Stimulated activated CD8-positive, alpha-beta memory T cell treated with anti-CD3 and anti-CD28 coated beads, Interleukin-7, amount 100 ng/mL, for 1 hour (primary cell): ENCODE measurements at places on chromosomes 13 and 19.

- no peak for DNase-seq
These were observed 4.8 kb downstream of the RPS16 start for GRCh38 chr19:39430675-39431593.

- DNase-seq: no peak
These were observed 1445.4 kb downstream of the EFNB2 start for GRCh38 chr13:105089858-105090643.

DNA sequence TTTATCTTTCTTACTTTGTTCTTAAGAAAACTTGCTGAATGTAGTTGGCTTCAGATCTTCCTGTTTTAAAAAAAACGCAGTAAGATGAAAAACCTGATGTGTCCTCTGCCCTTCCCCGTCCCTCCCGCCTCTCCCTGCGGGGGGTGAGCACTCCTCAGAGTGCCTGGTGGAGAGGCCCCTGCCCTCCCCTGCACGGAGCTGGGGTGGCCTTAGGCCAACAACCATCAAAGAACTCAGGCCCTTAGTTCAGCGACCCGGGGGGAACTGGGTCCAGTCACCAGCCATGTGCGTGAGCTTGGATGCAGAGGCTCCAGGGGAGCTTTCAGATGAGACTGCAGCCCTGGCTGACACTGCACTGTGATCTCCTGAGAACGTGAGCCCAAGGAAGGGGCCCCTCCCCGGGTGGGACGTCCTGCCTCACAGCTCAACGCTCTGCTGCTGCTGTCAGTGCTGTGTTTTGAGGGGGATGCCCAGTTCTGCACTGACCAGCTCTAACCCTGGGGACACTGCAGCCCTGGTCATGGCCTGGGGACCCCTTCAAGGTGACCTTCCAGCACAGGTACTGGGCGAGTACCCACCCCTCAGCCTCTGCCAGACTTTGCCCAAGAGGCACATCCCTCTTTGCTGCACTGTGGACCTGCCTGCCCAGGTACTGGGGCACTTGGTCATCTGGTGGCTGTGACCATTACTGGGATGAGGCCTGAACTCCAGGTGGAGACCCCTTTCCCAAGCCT lies 42.7 kb downstream of the ANKRD10 start:
- no peak for DNase-seq

DNA sequence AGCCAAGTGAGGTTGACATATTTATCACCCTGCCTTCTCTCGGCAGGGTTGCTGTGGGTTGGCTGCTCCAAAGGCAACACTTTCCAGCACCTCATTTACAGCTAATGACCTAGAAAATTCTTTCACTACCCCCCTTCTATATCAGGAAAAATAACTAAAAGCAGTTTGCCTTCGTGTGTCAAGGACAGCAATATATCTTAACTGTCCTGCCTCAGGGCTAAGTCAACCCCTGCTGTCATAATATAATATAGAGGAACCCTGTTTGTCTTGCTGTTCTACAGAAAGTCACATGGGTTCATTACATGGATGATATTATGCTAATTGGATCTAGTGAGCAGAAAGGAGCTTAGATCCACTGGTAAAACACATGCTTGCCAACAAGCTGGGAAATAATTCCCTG lies 28.1 kb upstream of the USP12 start:
- no peak for DNase-seq

DNA sequence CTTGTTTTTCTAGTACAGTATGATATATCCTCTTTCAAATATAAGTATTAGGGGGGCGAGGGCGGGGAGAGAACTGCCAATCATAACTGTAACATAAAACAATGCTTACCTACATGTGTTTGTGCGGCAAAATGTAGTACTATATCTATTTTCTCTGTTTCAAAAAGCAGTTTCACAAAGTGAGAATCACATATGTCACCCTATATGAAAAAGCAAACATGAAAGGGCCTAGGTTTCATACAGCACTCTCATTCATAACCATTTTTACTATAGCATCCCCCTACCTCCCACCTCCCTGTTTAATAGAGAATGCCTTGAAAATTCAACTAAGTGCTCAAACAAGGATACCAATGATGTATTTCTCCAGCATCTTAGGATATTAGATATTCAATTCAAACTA lies 5.2 kb downstream of the TGDS start:
- DNase-seq: no peak

- DNase-seq: no peak
These were observed 729 bp upstream of the MADCAM1 start for GRCh38 chr19:495402-496111.

GRCh38 chr13:74104661-74105275 lies 29.4 kb downstream of the KLF12 start:
- no peak for DNase-seq

DNA sequence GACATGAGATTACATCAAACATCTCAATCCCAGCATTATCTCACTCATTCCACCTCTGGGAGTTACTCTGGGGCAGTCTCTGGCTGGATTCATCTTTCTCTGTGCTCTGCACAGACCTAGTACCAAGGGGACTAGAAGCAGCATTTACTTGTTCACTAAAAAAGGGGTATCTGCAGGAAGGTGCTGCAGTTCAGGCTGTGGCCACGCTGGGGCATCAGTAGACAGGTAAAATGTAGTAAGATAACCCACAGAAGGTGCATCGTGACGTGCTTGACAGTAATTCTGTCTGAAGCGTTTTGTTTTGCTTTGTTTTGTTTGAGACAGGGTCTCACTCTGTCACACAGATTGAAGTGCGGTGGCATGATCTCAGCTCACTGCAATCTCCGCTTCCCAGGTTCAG lies 29.3 kb downstream of the ZNF564 start:
- DNase-seq: no peak

DNA sequence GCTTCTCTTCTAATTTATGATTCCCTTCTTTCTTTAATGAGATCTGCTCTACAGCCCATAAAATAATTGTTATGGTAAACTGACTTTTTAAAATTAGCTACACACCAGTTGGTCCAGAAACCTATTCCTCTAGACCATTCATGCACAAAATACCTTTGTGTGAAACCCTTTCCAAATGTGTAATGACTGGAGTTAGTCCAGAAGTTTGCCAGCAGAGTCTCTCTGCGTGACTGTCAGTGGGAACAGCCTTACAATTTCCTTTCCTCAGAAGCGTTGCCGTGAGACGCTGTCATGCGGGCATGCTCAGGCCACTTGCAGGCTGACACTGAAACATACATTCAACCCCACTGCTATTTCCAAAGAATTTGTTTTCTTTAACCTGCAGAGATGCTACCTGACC lies 965.2 kb downstream of the PCDH9 start:
- no peak for DNase-seq

GRCh38 chr13:108797354-108797753 lies 167.9 kb downstream of the MYO16 start:
- no peak for DNase-seq

GRCh38 chr19:33063753-33064457 lies 783 bp downstream of the RHPN2 start:
- no peak for DNase-seq

DNA sequence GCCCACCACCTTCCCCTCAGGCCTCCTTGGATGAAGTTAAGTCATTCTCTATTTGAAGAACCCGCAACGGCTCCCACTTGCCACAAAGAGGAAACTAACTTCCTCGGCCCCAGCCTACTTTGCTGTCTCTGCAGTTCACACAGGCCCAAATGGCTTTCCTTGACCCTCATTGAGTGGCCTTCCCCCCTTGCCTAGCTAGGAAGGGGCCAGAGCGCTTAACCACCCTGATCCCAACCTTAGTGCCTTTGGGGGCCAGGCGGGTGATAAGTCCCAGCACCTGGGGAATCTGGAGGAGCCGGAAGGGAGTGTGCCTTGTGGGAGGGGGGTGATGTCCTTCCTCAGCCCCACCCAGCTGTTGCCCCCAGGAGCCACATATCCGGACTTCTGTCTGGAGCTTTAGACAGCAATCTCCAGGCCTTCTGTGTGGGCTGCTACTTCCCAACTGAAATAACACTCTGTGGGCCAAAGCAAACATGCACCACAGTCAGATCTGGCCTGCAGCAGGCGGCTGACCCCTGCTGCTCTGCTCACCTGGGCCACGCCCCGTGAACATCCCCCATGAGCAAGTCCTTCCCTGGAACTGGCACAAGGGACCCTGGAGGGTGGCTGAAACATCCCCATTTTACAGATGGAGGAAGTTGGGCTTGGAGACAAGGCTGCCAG lies 10.5 kb downstream of the NECTIN2 start:
- no peak for DNase-seq

DNA sequence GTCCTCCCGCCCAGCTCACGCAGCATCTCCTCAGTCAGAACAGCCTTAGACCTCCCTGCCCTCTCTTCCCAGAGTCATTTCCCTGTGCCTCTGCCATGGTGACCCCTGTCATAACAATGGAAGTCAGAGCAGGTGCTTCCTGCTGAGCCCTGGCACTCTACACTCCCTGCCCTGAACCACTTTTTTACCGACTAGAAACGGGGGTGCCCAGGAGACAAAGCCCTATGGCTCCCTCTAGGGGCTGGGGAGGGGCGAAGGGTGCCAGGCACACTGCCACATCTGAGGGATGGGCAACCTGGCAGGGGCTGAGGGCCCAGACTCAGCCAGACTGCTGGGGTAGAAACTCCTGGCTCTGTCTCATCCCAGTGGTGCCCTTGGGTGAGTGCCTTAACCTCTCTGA lies 16.4 kb downstream of the ZNF574 start:
- no peak for DNase-seq

GRCh38 chr19:15253061-15253460 lies 20.8 kb upstream of the EPHX3 start:
- DNase-seq: no peak

- no peak for DNase-seq
These were observed 19.4 kb upstream of the MKNK2 start for GRCh38 chr19:2070436-2070827.

DNA sequence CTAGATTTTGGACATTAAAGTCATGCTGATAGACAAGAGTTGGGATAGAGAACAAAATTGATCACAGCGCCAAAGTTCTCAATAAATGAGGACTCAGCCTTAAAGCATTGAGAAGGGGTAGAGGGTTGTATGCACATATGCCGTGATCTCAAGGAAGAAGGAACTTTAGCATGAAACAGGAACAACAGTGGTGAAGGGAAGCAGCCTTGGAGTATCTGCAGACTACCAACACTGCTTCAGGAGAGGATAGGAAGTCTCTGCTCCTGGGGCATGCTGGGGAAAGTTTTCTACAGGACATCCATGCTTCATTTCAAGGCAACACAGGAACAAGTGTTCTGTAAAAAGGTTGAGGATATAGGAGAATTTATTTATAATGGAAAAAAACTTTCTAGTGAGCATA lies 111.9 kb upstream of the MLNR start:
- DNase-seq: no peak

GRCh38 chr19:884420-885211 lies 8.4 kb downstream of the MED16 start:
- DNase-seq: no peak

GRCh38 chr19:29971648-29972047 lies 29.6 kb downstream of the URI1 start:
- DNase-seq: no peak

DNA sequence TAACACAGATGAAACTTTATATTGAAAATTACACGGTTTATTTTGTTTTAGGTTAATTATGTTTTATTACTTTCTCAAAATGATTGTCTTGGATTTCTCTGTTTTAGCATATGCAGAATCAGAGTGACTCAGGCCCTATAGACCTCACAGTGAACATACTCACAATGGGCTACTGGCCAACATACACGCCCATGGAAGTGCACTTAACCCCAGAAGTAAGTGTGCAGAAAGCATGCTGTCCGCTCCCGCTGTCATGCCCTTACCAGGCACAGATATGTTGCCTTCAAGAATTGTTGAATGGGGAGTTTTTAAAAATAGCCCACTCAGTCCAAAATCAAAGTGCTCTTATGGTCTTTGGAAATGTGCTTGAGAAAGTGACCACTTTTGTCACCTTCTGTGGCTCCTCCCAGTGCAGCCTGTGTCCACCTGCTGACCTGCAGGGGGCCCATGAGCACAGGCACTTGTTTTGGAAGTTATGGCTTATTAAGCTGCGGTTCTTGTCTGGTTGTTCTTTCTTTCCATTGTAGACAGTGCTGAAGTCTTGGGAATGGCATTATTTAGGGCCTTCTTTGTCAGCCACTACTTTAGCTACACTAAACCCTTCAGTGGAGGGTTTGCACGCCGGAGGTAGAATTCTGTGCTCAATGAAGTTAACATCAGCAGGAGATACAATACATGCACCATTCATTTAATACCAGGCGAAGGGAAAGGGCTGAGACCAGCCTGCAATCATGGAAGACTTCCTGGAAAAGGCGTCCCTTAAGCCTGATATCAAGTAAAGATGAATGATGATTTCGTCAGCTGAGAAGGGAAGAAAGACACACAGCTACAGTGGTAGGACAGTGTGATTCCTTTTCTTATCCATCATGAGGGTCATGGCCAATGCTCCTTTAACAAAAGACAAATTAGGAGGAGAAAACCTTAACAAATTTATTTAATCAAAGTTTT lies 36.7 kb downstream of the CUL4A start:
- no peak for DNase-seq

GRCh38 chr19:47363758-47364531 lies 14.8 kb downstream of the DHX34 start:
- no peak for DNase-seq

- DNase-seq: no peak
These were observed 2.8 kb downstream of the N4BP2L1 start for GRCh38 chr13:32425158-32425557.

DNA sequence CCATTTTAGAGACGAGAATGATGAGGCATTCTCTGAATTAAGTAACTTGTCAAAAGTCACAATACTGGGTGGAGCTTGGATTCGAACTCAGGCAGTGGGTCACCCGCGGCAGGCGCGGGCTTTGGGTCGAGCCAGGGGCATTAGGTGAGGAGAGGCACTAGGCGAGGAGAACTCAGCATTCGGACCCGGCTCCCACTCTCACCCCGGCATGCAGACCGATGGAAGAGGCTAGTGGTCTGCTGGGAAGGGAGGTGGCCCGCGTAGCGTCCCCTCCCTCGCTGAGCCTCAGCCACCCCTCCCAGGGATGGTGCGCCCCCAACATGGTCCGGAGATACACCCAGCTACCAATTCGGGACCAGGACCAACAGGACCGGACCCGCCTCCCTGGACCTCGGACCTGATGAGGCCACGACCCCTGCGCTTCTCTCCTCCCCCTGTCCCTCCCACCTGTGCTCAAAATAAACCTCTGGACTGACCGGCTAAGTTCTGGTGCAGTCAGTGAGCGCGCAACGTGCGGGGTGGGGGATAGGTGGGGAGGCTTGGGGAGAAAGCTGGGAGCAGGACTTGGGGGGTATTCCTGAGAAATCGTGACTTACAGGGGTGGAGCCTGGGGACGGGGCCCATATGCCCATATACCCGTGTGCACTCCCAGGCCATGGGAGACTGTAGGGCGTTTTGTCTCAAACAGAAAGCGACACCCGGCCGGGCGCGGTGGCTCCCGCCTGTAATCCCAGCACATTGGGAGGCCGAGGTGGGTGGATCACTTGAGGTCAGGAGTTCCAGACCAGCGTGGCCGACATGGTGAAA lies 1.3 kb upstream of the SNAPC2 start:
- DNase-seq: no peak

GRCh38 chr13:23707674-23708073 lies 137.5 kb downstream of the TNFRSF19 start:
- DNase-seq: no peak

DNA sequence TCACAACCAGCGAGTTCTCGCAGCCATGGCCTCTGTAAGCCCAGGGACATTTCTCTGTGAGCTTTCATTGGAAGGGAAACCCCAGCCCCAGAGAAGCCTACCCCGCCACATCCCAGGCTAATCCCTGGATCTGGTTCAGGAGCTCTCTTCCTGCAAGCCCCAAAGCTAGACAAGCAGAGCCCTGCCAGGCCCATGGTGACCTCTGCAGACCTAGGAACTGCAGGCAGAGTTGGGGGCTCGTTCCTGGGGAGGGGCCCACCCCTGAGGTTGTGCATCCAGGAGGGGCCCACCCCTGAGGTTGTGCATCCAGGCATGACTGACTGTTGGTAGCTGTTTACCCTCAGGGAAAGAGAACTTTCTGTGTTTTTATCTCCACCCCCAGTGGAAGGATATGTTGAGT lies 21.7 kb downstream of the KCTD15 start:
- DNase-seq: no peak
